ENCODE measurements at places on chromosomes 7 and 10.

GRCh38 chr10:43440463-43441134 lies 3.7 kb downstream of the ZNF487 start:
- no peak for DNase-seq

DNA sequence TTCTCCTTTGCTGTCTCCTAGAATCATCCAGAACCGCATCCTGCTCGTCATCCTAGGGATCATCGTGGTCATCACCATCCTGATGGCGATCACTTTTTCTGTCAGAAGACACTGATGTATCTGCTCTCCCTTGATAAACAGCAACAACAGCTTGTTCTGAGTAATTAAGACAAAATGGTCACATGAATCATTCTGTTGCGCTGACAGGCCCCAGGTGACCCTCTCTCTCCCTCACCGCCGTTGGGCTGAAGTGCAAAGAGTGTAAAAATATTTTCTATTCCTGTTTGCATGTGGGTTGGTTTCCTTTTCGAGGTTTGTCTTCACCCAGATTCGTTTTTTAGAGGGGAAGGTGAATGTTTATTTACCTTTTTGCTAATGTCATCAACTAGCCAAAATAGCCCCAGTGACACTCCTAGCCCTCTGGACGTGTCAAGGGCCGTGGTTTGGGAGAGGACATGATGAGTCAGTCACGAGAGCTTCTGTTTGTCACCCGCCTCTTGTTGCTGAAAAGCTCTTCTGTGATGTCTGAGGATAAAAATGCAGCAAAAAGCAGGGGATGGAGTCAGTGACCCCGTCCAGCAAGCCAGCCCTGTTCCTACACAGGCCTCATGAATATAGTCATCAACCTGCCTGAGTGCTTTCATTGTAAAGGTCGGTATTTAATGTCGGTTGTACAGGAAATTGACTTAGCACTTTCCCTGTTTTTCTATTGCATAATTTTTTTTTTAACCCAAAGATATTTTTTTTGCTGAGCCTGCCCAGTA lies 134.6 kb upstream of the TCF7L2 start:
- DNase-seq: no peak

GRCh38 chr7:87380905-87381304 lies 35.4 kb downstream of the CROT start:
- no peak for DNase-seq

DNA sequence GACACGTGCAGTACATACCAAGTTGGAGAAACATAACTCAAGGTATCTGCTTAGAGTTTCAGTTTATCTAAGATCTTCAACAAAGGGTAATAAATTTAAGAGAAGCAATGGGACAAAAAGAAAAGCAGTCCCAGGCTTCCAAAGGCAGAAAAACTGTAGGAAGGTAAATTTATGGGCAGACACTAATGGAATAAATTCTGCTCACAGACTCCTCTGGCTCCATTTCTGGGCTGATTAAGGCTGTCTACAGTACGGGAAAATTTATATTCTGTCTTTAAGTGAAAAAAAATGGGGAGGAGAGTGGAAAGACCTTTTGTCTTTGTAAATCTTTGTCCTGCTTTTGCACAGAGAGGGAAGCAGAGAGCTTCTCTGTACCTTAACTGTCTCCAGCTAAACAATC lies 587.5 kb upstream of the IGFBP3 start:
- no peak for DNase-seq

GRCh38 chr7:78033410-78033809 lies 234.8 kb downstream of the PHTF2 start:
- no peak for DNase-seq

DNA sequence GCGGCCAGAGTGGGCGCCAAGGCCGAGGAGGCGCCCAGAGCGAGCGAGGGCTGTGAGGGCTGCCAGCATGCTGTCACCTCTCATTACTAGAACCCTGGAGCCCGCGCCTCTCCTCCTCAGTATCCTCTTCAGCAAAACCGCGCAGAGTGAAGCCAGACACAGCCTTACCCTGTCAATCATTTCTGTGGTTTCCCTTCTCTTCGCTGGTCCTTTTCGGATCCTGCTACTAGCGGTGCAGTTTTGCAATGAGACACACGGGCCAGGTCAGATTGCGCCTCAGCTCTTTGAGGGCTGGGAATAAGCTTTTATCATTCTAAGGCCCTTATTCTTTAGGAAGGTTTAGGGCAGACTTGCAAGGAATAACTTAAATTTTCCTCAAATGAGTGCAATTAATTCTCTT lies 55.5 kb upstream of the FAM171A1 start:
- no peak for DNase-seq

DNA sequence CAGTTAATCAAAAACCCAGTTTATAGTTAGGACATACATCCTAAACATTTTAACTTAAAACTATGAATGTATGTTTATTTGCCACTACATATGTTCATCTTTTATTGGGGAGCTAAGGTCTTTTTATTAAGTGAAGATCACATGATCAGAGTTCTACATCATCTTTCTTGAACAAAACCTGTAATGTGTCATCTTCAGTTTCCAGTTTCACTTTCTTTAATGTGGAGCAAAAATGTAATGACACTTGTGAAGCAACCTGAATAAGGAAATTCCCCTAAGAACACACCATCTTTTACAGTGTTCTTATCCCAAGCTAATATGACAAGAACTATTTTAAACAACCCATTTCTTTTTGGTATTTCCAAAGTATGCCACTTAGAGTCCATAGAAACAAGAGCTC lies 166.7 kb upstream of the BET1 start:
- no peak for DNase-seq

DNA sequence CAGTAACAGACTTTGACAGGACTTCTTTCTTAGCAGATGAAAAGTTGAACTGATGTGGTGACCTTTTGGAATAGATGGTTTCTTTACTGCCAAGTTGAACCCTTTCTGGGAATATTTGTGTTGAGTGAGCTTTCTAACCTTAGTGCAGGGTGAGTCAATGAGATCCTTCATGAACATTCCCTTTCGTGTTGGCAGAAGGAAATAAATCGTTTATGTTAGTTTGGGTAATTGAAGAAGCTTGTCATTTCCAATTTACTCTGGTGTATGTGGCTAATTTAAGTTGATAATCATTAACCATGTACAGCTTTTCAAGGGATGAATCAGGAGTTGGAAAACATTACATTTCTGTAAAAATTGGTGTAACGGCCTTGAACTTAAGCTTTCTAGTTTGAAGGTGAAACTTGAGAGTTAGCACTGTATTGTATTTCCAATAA lies 43.4 kb downstream of the PTTG1IP2 start:
- DNase-seq: no peak

GRCh38 chr7:25807086-25807611 lies 344.8 kb upstream of the NFE2L3 start:
- no peak for DNase-seq

DNA sequence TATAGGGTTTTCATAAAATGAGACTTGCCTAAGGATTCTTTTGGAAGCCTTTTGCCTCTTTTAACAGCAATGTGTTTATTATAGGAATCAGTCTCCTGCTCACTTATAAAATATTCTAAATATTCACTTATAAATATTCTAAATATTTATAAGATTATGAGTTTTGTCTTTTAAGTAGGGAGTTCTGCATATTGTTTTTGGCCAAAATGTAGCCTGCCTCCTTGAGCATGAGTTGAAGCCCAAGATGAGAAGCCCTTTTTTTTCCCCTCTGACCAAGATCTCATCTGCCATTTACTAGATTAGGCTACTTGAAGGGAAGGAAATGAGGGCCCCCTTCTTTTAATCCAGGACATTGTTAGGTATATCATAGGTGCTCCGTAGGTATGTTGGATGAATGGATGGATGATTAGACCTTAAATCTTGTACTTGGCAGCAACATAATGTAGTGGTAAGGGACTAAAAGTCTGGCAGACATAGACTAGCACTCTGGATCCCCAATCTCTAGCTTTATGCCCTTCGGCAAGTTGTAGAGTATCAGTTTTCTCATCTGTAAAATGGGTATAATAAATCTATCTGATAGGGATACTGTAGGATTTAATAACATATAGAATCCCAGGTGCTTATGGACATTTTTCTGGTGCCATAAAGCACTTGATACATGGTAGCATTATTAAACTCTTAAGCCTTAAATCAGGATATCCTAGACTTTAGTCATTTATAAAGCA lies 59.1 kb downstream of the ARID5B start:
- DNase-seq: no peak

- no peak for DNase-seq
Measured at GRCh38 chr10:18294633-18295032, 154.4 kb downstream of the CACNB2 start.

DNA sequence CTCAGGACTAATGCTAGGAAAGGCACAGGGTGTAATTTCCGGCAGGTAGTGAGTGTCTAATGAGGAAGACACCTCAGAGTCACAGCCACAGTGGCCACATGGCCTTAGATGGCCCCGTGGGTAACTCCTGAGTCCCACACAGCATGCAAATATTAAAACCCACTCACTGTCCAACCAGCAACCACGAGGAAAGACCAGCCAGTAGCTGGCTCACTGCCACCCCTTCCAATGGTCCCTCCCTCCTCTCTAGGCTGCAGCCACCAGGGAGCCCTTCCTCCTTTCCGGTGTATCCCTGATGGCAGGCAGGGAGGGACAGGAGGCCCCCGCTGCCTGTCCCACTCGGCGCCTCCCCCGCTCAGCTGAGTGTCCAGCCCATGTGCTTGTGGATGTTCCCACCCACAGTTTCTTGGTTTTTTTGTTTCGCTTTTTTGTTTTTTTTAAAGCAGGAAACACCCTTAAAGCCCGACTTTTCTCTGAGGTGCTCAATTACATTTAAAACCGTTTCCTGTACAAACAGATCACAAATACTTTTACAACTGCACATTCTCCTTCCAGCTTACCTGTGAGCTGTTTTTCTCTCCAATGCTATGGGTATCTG lies 9.2 kb downstream of the BNIP3 start:
- DNase-seq: peak; percentile 70

GRCh38 chr10:115857856-115858255 lies 415.1 kb downstream of the GFRA1 start:
- no peak for DNase-seq

- DNase-seq: no peak
Measured at GRCh38 chr7:47119261-47119865, 462.5 kb downstream of the TNS3 start.

GRCh38 chr7:47232751-47233412 lies 349.0 kb downstream of the TNS3 start:
- DNase-seq: no peak

DNA sequence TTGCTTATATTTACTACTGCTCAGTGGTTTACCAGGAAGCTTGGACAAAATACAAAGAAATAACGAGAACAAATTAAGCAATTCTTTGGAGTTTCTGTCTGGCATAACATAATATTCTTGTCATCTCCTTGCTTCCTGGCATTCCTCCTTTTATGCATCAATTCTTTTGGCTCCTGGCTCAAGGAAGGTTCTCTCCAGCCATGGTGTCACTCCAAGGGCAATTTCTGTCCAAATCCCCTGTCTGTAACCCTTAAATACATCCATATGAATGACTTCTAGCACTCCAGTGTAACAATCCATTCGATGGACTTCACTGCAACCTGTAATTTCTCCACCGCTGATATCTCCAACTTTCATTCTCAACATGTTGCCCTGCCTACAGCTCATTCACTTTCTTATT lies 617.7 kb upstream of the ANKRD30A start:
- DNase-seq: no peak

- DNase-seq: no peak
Measured at GRCh38 chr7:108572480-108572879, 2.8 kb downstream of the DNAJB9 start.

DNA sequence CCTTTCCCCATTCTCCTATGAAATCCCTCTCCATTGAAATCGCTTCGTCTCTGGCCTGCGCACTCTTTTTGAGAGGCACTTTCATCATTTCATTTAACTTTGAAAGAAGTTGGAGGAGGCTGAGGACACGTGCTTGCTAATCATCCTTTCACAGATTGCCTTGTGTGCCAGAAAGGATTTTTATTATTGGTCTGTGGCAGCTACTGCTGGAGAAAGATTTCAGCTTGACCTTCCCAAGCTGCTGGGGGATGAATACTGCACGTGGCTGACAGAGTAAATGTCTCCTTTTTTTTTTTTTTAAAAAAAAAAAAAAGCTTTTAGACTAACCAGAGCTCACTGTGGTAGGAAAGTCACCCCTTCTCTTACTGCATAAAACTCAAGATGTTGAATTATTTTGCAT lies 44.2 kb upstream of the KCNIP2 start:
- no peak for DNase-seq

- peak; percentile 39 for DNase-seq
Measured at GRCh38 chr10:114103284-114103683, 59.6 kb downstream of the ADRB1 start.

- DNase-seq: no peak
Measured at GRCh38 chr7:155591055-155591775, 44.9 kb upstream of the CNPY1 start.

DNA sequence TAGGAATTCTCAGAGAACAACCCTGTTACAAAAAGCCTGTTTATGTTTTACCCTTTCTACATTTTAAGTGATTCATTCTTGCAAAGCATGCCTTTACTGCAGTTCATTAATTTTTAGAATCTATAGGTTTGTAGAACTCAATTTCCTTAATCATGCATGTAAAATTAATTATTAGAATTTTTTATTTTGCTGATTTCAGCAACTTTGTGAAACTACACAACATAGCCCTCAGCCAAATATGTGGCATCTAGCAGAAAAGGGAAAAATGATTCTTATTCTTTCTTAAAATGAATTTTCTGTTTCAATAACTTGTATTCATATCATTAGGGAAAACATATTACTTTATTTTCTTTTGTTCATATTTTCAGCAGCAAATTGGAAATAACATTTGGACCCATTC lies 392.9 kb upstream of the PFKP start:
- no peak for DNase-seq

- DNase-seq: no peak
Measured at GRCh38 chr10:2782265-2782664, 285.1 kb upstream of the PFKP start.

- no peak for DNase-seq
Measured at GRCh38 chr7:47591089-47591654, 9.3 kb upstream of the TNS3 start.

DNA sequence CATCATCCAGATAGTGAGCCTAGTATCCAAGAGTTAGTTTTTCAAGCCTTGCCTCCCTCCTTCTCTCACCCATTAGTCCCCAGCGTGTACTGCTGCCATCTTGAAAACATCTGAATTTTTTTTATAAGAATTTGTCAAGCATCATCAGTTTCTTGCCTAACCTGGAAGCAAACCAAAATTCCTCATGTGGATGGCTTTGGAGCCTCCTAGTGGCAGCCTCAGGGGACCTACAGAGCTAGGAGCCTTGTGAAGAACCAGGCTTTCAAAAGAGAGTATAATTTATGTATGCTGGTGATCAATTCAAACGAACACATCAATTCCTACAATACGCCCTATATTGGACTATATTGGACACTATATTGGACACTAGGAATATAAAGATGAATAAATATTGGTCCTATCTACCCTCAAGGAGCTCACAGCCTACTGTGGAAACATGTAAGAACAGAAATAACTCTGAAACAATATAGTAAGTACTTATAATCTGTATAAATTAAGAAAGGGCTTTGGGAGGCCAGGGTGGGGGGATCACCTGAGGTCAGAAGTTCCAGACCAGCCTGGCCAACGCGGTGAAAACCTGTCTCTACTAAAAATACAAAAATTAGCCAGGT lies 63.4 kb downstream of the HPSE2 start:
- DNase-seq: peak; percentile 0

GRCh38 chr7:137402536-137403352 lies 59.2 kb upstream of the PTN start:
- DNase-seq: no peak
